ENCODE measurements at places on chromosomes 11 and 22. TPM values are rescaled to one million over a fixed set of nuclear protein-coding genes. Genes with fewer than 3 reads are reported as not detected.

DNA sequence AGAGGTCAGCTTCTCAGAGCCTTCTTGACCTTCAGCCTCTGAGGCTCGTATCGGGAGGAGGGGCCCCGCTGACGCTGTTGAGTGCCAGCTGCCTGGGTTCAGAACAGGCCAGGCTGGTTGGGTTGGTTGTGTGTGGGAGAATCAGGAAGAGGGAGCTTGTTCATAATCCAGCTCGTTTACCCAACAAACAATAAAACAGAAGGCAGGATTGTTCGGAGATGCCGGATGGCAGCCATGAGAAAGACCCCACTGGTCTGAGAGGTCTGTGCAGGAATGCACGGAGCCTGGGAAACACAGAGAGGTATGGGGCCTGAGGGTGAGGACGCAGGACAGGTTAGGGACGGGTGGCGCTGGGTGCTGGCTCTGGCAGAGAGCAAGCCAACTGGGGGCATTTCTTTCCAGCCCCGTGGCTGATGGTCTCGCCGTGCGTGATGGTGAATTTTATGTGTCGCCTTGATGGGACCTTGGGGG lies 31.6 kb upstream of the SHANK2 start:
- no peak for DNase-seq
- H3K36me3 ChIP-seq = no peaks in the 10 kb centered on the region
- no peaks in the 10 kb centered on the region for H3K4me1 ChIP-seq
- H3K4me3 ChIP-seq = no peak overlapping the region
- H3K27me3 ChIP-seq = peaks cover 2% of the 10 kb centered on the region
- H3K27ac ChIP-seq = no peak overlapping the region

DNA sequence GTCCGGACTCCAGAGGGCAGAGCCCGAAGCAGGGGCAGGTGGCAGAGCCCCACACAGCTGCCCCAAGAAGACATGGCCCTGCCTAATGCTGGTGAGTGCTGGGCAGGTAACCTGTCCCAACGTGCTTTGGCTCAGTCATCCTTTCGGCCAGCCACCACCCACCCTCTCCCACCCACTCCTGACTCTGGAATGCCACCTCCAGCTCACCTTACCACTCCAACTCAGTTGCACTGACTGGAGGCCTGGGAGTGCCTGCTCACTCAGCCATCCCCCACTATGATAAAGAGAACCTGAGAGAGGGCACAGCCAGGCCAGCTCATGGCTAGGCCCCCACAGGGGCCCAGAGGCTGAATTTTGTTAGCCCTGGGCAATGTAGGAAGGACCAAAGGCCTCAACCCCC lies 53.8 kb upstream of the MPEG1 start:
- H3K27ac ChIP-seq = no peak overlapping the region
- H3K4me3 ChIP-seq = no peak overlapping the region
- DNase-seq = no peak
- H3K4me1 ChIP-seq = peaks cover 16% of the 10 kb centered on the region

DNA sequence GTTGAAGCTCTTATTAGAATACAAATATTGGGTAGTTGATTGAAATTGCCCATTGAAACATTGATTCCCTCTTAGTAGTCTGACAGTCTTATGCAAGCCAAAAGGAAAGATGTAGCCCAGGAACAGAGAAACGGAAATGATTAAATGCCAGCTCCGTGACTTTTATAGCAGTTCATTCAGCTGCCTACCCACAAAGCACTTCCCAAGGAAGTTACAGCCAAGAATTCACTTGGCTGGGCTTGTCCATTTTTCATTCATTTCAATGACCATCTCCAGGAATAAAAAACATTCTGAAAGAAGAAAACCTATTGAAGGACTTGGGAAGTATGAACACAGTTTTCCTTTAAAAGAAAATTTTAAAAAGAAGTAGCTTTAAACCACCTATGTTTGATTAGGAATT lies 62.0 kb downstream of the NCAM1 start:
- no peak overlapping the region for H3K27ac ChIP-seq
- no peaks in the 10 kb centered on the region for H3K36me3 ChIP-seq
- H3K4me1 ChIP-seq = no peaks in the 10 kb centered on the region

GRCh38 chr22:38309614-38310517 lies 7.4 kb downstream of the CSNK1E start:
- H3K36me3 ChIP-seq = peaks cover 6% of the 10 kb centered on the region
- H3K27me3 ChIP-seq = no peaks in the 10 kb centered on the region
- no peak overlapping the region for H3K27ac ChIP-seq
- no peak overlapping the region for H3K4me3 ChIP-seq
- peaks cover 62% of the 10 kb centered on the region for H3K4me1 ChIP-seq

DNA sequence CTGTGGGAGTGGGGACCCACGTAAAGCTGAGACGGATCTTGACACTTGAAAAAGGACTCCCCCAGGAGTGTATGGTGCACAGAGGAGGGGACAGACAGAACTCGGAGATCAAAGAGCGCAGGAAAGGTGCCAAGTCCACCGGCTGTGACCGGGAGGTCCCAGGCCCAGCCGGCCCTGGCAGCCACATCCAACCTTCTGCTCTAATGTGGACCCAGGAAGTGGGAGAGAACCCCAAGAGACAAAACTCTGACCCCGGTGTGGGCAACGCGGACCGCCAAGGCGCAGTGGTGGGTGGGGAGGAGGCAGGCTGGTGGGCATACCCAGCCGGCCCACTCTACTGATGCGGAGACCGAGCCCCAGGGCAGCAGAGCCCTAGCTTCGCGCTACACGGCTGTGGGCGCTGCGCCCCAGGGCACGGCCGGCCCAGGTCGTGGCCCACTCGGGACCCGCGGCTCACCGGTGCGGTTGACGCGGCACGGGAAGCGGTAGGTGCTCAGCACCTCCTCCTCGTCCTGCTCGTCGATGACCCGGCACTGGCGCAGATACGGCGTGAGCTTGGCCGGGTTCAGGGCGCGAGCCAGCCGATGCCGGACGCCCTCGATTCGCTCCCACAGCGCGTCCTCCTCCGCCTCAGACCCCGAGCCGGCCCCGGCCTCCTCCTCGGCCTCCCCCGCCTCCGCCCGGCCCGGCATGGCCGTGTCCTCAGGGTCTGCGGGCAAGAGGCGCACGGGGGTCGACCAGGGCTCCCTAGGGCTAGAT lies 527 bp downstream of the CARD10 start:
- DNase-seq = no peak
- H3K4me1 ChIP-seq = peaks cover 9% of the 10 kb centered on the region
- no peak overlapping the region for H3K27ac ChIP-seq
- H3K27me3 ChIP-seq = peaks cover 61% of the 10 kb centered on the region

DNA sequence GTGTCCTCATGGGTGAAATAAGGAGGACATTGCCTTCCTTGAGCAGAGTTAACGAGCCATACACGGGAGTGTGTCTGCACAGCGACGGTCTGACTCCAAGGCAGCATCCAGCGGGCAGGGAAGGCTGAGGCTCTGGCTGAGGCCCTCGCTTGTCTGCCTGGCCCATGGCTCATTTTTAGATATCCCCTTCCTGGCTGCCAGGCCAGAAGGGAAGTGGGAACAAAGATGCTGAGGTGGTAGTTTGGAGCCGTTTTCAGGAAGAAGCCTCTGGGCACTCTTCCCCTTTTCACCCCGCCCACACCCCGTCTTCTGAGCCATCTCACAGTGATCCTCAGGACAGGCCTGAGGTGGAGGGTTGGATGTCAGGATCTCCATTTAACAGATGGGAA lies 3.0 kb upstream of the SLCO2B1 start:
- H3K4me3 ChIP-seq = no peak overlapping the region
- no peak for DNase-seq
- peaks cover 31% of the 10 kb centered on the region for H3K4me1 ChIP-seq
- no peak overlapping the region for H3K27ac ChIP-seq
- peaks cover 13% of the 10 kb centered on the region for H3K27me3 ChIP-seq
- H3K36me3 ChIP-seq = no peaks in the 10 kb centered on the region

INS gene
- not detected for total RNA-seq

MFRP gene
- total RNA-seq = not detected

LGALS1 gene
- total RNA-seq = 1,140 TPM

NRGN gene
- total RNA-seq = 8.9 TPM

Measured in activated CD4-positive, alpha-beta T cell treated with anti-CD3 and anti-CD28 coated beads, Interleukin-2, amount 10 ng/mL, durations not matched to agents 7 days and 5 days (primary cell).